ENCODE measurements at places on chromosomes 3 and 15.

GRCh38 chr15:46723308-46723707 lies 994.0 kb upstream of the SEMA6D start:
- no peak for DNase-seq

DNA sequence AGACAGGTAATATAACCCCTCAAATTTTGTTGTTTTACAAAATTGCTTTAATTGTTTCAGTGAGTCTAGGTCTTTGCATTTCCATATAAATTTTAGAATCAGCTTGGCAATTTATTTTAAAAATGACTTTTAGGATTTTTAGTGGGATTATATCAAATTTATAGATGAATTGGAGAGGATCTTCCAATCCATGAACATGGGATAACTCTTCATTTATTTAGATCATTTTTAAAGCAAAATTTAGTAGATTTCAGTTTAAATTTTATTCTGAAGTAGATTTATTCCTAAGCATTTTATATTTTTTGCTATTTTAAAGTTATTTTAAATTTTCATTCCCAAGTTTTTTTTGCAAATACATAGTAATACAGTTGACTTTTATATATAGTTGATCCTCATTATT lies 58.1 kb upstream of the THSD4 start:
- DNase-seq = no peak

- peak; percentile 62 for DNase-seq
These were observed 2.2 kb upstream of the DCAF1 start for GRCh38 chr3:51501833-51502561.

DNA sequence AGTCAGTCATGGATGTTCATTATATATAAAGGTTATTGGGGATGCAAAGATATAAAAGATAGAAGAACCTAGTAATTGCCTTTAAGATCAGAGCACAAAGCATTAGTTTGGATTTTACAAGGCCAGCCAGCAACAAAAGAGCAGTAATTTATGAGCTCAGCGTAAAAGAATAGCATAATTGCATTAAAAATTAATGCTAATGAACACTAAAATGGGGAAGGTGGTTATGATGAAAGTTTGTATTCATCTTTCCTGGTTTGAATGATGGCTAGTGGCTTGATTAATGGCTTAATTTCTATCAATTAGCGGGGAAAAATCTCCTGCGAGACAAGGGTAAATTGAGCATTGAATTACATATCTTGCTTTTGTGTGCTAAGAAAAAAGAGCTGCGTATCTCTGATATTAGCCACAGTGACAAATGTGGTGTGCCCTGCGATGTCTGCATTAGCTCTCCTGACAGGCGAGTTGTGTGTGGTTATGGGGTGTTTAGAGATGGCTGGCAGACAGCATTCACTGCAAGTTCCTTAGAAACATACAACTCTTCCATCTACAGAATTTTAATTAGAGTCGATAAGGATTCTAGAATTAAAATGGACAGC lies 42.8 kb upstream of the MLF1 start:
- DNase-seq = no peak

GRCh38 chr3:190830031-190830430 lies 32.5 kb downstream of the GMNC start:
- DNase-seq = no peak

DNA sequence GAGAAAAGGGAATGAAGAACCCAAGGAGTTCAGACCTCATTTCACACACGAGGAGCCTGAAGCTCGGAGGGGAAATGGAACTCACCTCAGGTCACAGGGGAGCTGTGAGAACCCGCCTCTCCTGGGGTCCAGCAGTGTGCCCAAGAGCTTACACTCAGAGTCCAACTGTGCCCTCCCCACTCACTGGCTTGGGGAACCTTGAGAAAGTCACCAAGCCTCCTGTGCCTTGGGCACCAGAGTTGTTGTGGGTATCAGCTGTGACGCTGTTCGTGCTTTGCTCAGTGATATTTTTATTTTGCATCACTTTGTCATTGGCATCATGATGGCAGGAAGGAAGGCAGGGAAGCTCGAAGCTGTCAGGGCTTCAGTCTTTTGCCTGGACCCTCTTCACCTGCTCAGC lies 83.4 kb downstream of the TLE3 start:
- DNase-seq = no peak

DNA sequence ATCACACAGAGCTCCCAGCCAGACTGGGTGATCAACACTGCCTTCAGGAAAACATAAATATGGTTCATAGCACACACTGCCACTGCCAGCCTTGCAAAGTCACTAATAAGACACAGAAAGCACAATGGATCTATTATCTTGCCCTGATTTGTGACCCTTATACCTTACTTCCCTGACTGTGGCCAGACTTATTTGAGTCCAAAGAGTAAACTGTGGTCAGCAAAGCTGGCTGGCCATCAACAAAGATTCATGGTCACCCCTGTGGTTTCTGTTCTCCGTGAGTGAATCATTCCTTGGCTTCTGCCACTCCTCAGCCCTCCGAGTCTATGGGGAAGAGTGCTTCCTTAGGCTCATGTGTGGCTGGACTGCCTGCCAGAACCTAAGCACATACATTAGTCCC lies 437.7 kb downstream of the RAP2B start:
- DNase-seq = peak; percentile 77

GRCh38 chr3:193744822-193745684 lies 152.0 kb downstream of the OPA1 start:
- peak; percentile 37 for DNase-seq

DNA sequence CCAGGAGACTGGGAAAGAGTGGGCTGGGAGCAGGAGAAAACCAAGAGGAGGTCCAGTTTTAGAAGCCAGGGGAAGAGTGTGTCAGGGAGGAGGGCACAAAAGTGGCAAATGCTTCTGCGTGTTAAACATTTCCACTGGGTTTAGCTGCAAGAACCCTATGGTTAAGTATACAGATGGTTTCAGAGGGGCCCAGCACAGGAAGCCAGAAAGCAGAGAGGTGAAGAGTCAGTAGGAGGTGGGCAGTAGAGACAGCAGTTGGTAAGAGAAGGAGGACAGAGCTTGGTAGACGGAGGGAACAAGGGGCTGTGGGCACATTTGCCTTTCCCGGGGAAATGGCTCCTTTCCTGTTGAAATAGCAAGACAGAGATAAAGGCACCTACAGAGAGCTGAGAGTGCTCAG lies 133.8 kb downstream of the EPHB1 start:
- no peak for DNase-seq

DNA sequence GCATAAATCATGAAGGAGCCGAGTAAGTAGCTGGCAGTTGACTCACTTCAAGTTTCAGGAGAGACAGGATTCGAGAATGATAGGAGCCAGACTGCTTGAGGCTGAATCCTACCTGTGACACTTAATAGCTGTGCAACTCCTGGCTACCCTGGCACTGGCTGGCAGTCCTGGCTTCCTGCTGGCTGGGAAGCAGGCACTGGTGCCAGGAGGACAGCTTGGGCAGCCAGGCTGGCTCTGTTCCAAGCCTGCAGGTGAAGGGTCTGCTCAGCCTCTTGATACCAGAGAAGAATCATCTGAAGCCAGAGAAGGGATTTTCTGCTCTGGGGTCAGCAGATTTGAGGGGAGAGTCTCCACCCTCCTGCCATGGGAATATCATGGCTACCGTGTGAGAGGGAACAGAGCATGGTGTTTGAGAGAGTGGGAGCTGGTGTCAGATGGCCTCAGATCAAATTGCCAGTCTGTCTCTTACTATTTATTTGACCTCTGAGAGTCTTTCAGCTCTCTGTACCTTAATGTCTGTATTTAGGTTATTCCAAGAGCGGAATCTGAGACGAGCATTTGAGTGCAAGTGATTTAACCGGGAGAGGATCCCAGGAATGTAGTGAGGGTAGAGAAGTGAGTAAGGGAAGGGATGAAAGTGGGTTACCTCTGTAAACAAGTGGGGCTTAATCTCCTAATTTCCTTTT lies 4.4 kb upstream of the XIRP1 start:
- no peak for DNase-seq

- peak; percentile 87 for DNase-seq
These were observed 48.9 kb upstream of the AGTR1 start for GRCh38 chr3:148648685-148649352.

GRCh38 chr3:12470111-12470510 lies 14.2 kb upstream of the TSEN2 start:
- DNase-seq = peak; percentile 74

- no peak for DNase-seq
These were observed 81.1 kb downstream of the PDCD6IP start for GRCh38 chr3:33879540-33879939.

DNA sequence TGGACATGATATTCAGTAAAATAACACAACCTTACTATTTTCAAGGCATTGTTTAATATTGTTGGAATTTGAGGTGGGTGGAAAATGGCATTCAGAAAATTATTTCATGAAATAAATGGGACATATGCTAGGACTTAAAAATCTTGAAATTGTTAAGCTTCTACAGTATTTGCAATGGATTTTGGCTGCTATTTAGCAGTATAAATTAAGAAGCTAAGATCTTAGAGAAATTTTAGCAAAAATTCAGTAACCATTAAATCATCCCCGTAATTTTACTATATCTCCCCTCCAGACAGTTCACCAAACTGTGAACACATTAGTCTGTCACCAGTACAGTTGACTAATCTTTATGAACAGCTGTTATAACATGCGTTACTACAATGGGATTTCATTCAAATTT lies 8.2 kb downstream of the DIPK2A start:
- peak; percentile 14 for DNase-seq

DNA sequence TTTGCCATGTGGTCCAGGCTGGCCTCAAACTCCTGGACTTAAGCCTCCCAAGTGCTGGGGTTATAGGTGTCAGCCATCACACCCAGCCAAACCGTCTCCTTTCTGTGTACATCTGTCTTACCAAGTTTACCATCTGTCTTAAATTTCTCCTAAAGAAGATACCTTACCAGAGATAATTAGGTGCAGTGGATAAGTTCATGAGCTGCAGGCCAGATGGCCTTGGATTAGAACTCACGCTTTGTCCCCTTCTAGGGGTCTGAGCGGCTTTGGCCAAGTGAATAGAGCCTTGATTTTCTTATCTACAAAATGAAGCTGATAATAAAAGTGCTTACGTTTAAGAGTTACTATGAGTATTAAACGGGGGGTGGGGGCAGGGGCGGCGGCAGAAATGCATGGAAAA lies 103.9 kb downstream of the SUCLG2 start:
- no peak for DNase-seq

DNA sequence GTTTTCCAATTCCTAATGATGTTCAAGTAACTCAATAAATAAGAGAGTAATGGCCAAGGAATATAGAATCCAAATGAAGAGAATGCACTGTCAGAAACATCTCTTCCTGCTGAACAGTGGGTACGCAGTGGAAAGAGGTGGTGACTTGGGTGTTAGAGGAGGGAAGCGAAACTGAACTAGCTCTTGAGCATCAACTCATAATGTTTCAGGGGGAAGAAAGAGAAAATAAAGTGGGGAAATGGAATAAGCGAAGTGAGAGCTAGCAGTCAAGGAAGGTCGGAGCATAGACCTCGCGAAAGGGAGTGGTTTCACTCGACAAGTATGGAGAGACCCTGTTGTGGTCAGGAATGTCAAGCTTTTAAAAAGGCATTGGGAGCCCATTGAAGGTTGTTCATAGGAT lies 309.5 kb downstream of the GAP43 start:
- no peak for DNase-seq

- no peak for DNase-seq
These were observed 642 bp downstream of the COX5A start for GRCh38 chr15:74937272-74937589.

DNA sequence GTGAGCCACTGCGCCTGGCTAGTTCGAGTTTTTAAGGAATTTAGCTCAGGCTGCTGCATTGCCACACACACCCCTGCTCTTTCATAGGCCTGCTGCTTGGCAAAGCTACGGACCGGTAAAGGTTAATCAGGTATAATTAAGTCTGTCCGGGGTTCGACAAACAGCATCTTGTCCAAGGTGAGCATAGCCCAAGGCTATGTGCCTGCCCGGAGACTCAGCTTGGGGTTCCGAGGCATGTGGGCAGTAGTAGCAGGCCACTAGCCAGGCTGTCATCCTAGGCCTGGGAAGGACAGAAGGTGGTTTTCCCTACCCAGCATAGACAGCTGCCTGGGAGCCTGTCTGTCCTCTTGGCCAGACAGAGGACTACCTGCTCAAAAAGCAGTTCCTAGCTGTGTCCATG lies 6.6 kb downstream of the P4HTM start:
- no peak for DNase-seq
